ENCODE measurements at places on chromosomes 16 and 17.

DNA sequence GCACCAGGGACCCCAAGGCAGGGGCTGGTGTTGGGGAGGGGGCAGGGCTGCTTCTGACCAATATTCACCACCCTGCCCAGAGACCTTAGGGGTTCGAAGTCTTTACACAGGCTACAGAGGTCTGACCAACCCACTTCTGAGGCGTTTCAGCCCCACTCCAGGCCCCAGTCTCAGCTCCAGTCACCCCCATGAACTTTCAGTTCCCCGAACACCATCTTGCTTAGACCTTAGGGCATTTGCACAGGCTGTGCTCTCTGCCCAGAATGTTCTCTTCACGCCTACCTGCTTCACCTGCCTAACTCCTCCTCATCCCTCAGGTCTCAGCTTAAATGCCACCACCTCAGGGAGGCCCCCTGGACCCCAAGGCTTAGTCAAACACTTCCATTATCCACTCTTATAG, 25.8 kb upstream of the CPNE2 start:
- DNase-seq: no peak

DNA sequence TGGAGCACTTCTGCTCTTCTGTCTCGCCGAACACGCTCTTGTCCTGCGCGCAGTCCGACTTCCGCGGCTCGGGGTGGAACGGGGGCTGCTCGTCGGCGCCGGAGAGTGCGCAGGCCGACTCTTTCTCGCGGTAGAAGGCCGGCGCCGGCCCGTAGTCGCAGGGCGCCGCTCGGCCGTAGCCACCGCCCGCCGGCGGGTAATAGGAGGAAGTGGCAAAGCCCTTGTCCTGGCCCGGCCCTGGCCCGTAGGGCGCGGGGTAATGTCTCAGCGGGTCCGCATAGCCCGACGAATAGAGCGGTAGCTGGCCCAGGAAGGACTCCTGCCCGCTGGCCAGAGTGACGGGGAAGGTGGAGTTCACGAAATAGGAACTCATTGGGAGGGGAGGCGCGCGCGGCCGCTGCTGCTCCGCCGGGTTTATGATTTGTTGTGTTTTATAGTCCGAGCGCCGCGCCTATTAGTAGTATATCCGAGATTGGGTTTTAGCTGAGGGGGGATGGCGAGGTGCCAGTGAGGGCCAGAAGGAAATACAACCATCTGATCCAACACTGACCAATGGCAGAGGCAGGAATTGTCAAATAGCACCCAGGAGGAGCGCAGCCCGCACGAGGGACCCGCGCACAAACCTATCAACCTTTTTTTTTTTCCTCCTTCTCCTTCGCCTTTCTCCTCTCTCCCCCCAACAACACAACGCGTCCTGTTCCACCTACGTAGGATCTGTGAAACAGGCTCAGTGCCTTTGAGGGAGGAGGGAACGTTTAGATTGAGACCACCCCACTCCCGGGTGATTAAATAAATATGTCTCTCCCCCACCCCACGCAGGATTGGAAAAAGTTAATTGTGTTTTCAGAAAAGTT, 4.4 kb upstream of the HOXB5 start:
- no peak for DNase-seq

DNA sequence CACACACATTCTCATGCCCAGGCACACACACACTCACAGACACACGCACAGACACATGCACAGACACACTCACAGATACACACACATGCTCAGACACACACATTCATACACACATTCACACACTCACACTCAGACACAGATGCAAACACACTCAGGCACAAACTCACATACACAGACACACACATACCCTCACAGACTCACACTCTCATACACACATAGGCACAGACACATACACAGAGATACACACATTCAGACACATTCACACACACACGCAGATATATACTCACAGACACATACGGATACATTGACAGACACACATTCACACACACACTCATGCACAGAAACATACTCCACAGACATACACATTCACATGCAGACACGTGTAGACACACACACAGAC, 89.6 kb downstream of the RBFOX3 start:
- DNase-seq: no peak

GRCh38 chr17:17822189-17822588, 14.6 kb downstream of the SREBF1 start:
- no peak for DNase-seq

GRCh38 chr16:67270931-67271338, 8.4 kb upstream of the PLEKHG4 start:
- DNase-seq: no peak

DNA sequence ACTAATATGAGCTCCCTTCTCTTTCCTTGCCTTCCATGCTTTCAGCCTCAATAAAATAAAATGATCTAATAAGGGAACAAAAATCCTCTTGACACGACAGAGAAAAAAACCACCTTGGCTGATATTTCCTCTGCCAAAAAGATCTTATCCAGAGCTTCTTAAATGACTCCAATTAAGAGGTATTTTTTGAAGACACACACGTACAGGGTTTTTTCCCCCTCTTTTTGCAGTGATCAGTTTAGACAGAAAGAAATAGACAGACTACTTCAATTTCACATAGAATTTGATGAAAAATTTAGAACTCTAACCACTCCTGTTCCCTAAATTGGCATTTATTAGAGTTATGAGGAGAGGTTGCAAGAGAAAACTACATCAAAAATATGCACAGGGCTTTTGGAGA, 217.2 kb upstream of the CDH11 start:
- DNase-seq: no peak

DNA sequence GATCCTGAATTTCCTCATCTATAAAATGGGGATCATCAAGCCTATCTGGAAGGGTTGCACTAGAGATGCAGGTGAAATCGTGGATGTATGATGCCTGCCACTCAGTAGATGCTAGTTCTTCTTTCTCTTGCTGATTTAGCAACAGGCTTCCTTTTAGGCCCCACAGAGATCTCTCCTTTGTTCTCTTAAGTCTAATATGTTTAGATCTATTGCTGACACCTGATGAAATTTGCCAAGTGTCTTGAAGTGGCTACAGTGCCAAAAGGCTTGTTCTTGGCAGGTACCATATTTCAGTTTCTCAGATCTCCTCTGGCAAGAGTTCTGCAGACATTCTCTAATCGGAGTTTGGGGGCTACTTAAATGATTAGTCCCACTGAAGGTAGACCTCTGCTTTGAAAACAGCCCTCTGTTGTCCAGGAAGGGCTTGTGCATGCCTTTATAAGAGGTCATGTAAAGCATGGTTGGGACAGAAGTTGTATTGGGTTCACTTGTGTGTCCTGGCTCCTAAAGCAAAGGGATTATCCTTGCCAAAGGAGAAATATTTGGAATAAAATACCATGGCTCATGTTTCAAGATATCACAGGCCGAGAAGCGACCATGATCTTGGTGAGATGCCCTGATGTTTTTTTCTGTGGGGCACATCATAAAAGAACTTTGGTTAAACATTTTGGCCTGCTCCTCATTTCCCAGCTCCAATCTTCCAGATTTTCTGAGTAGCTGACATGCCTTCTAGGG, 234.0 kb downstream of the MSI2 start:
- DNase-seq: no peak

DNA sequence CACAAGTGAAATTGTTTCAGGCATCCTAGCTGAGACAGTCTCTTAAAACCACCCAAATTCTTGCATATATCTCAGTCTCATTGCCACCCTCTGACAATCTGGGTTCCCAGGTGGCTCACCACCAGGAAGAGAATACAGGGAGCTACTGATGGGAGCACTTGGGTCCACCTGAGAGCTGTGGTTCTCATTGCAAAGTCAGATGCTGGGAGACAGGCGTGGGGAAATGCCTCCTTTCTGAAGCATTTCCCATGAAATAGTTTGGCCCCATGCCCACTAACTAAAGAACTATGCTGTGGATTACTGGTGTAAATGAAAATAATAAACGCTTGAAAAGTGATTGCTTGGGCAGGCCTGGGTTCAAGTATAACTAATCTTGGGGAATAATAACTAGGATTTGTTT, 70.3 kb downstream of the CMC2 start:
- no peak for DNase-seq

DNA sequence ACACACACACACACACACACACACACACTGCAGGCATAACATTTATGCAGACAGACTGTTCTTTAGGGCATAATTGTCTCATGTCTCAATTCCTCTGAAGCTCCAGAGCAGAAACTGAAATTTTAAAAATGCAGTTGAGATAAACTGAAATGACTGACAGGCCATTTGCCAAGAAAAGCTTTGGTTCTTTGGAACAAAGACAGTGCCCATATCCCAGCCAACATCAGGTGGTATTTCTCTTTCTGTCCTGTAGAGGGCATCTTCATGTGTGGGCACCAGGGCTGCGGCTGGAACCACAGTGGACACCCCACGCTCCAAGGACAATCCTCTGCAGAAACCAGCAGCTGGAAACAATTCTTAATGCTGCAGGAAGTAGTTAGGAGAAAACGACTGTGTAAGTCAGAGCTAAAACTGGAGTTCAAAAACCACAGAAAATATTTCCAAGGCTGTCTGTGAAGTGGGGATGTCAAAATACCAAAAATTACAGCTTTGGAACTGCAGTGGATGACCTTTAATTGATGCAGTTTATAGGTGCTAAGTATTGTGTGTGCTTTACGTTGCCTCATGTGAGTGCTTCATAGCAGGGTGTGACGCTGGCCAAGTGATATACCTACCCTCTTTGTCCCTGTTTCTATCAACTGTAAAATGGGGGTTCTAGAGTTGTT, 10.6 kb upstream of the MEFV start:
- DNase-seq: no peak

GRCh38 chr17:10729334-10730193, at the start of gene TMEM220:
TSS of gene TMEM220 (minus strand) at chr17:10730023. CDS start at chr17:10729851, 172 bp downstream.
- peak; percentile 48 for DNase-seq

DNA sequence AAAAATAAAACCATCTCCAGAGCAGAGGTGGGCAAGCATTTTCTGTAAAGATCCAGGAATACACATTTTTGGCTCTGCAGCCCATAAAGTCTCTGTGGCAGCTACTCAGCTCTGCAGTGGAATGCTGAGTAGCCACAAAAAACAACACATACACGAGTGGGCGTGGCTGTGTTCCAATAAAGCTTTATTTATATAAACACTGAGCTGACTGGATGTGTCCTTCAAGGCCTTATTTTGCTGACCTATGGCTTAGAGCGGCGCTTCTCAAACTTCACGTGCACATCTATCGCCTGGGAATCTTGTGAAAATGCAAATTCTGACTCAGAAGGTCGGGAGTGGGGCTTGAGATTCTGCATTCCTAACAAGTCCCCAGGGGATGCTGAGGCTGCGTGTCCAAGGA, 39.7 kb downstream of the XYLT1 start:
- DNase-seq: no peak

DNA sequence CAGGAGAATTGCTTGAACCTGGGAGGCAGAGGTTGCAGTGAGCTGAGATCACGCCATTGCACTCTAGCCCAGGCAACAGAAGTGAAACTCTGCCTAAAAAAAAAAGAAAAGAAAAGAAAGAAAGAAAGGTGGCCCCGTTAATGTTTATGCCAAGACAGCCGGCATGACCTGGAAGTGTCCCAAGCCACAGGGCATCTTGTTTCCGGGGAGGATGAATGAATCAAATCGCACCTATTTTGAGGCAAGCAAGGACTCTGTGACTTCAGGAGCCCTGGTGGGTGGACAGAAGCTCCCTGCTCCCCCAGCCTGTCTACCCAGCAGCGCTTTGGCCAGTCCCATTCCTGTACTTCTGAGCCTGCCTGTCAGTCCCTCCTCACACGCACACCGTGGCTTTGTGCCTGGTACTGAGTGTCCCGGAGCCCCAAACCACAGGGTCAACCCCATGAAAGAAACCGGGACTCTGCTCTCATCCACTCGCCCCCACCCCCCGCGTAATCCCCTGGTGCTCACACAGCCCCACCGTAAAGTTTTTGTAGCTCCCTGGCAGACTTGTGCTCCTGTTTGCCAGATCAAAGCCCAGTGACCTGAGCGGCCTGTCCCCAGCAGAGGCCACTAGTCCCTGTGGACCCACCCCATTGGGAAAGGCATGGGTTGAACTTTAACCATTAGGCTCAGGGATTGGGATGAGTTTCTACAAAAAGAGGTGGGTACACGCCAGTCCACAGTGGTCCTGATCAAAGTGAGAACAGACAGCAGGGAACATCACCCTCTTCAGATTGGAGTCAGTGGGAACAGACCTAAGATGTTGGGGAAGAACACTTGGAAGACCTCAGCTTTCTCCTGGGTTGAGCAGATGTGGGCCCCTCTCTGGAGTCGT, 19.3 kb downstream of the CD2BP2 start:
- DNase-seq: no peak

- no peak for DNase-seq
These were observed 220.4 kb downstream of the CBLN1 start for GRCh38 chr16:49061137-49061714.

DNA sequence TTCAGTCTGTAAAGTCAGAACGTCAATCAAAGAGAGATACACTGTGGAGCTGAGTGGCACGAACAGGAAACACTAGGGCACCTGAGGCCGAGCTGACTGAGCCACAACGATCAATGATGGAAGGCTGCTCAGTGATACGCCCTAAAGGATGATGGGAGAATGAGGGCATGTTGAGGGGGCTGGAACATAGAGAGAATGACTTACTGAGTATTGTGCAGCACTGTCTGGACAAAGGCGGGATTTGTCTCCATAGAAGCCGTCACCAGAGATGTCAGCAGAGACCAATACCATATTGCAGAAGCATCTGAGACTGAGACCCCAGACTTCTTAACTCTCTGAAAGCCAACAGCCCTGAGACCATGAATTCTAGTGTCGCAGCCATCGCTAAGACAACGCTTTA, 33.4 kb downstream of the ZZEF1 start:
- DNase-seq: no peak

DNA sequence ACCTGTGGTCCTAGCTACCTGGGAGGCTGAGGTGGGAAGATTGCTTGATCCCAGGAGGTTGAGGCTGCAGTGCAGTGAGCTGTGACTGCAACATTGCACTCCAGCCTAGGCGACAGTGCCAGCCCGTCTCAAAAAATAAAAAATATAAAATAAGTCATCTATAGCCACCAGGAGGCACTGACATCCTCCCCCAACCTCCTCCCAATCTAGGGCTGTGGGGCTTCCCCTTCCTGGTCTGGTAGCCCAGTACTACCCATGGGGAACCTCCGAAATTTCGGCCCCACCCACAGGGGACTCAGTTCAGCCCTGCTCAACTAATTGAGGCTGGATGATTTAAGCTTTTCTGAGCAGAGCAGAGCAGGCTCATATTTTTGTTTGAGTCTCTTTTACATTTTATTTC, 3.2 kb downstream of the ZSCAN10 start:
- peak; percentile 41 for DNase-seq

DNA sequence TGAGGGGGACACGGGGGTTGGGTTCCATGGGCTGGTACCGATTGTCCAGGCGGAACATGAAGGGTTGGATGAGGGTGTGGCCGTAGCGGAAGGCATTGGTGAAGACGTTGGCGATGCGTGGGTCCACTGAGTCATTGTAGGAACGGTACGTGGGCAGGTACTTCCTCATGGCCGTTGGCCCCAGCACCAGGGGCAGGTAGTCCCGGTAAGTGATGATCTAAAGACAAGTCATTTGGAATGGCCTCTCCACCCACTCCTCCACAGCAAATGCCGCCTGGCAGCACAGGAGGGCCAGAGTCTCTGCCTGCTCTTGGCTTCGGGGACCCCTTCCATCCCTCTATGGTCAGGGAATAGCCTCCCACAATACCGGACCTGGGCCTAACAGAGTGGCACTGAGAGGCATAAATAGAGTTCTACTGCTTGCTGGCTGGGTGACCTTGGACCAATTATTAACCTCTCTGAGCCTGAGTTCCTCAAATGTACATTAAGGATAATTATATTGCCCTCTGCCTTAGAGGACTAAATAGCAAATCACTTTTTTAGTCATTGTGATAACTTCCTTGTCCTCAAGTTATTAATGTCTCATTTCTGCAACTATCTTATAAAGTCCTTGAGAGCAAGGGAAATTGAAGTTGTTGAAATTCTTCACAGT, 7.2 kb downstream of the MPO start:
- DNase-seq: no peak

- peak; percentile 10 for DNase-seq
These were observed 5.2 kb downstream of the ITPRIPL2 start for GRCh38 chr16:19118938-19119431.

All from stimulated activated CD4-positive, alpha-beta T cell treated with anti-CD3 and anti-CD28 coated beads, Interleukin-2, amount 100 ng/mL, for 4 hours (primary cell).